Caco-2 (cell line): ENCODE measurements at places on chromosomes 1 and 21.
A peak's percentile ranks its signal among the peaks of the same experiment; 100 is the strongest.

- no peak for DNase-seq
Measured at GRCh38 chr21:45763074-45763473, 119.5 kb downstream of the PCBP3 start.

GRCh38 chr1:155680531-155680930 is 8.0 kb downstream of the YY1AP1 start:
- DNase-seq = no peak

DNA sequence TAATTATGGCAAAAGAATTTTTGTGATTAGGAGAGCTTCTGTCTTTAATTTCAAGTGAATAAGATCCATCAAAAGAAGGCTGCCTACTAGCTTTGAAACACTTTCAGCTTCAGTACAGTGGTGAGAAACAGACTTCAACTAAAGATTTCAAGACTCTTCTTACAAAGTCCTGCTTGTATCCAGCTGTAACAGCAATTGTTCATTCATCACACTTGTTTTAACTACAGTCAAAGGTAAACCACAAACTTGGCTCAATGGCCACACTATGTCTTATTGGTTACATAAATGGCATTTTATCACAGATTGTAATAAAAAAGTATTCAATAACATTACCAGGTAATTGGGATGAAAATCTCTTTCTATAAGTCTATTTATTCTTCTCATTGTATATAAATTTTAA is 59.2 kb downstream of the WARS2 start:
- no peak for DNase-seq

DNA sequence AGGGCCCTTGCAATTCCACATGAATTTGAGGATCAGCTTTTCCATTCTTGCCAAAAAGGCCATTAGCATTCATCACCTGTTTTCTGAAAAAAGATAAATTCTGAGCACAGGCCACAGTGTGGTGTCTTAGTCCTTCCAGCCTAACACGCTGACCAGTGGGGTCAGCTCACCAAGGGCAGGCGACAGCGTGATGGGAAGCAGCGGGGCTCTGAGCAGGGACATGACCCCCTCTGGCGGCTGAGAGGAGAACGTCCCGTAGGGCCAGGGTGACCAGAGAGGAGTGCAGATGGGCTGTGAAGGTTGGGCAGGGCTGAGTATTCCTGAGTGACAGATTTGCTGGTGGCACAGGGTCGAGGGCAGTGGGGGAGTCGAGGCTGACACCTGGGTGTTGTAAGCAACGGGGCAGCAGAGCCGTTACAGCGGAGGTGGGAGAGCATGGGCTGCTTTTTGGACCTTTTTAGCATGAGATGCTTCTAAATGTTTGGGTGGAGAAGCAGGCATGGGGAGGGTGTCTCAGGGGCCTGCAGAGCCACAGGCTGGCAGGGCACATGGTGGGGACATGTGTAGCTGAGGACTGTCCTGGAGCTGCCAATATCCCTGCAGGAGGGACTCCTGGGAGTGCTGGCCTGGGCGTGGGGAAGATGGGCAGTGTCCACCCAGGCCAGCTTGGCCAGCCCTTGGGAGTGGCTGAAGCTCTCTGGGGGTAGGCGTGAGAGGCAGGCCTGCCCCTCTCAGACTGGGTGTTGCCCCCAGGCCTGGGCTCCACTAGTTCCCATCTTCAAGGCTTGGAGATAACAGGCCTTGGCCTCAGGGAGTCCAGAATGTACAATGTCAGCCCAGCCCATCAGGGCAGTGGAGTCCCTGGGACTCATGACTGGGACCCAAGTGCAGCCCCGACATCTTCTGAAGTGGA is 8.6 kb upstream of the CALML6 start:
- DNase-seq = peak; percentile 89

- no peak for DNase-seq
Measured at GRCh38 chr1:159222075-159222865, 17.6 kb downstream of the ACKR1 start.

- DNase-seq = peak; percentile 54
Measured at GRCh38 chr1:115706587-115707425, 61.7 kb downstream of the CASQ2 start.

DNA sequence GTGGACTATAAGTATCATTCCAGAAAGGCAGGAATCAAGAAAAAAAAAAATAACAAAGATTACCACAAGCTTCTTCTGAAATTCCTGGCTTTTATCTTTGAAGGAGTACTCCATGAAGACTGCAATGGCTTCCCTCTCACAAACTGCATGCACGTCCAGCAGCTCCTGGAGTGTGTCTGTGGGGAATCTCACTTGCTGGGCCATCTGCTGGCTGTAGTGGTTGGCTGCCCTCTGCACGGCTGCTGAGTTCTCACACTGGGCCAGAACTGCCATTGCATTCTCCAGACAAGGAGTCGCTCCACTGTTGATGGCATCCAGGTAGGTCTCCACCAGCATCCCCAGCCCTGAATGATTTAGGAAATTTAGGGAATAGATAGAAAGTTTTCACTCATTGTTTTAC is 23.3 kb upstream of the GBP2 start:
- peak; percentile 53 for DNase-seq

DNA sequence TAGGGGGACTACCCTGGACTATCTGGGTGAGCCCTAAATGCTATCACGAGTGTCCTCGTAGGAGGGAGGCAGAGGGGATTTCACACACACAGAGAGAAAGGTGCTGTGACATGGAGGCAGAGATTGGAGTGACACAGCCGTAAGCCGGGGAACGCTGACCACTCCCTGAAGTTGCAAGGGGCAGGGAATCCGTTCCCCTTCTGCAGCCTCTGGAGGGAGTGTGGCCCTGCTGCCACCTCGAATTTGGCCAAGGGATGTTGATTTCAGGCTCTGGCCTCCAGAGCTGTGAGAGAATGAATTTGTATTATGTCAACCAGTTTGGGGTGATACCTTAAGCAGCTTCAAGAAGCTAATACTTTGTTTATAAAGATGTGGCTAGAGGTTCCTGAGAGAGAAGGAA is 137.7 kb downstream of the ACTL8 start:
- DNase-seq = no peak

- DNase-seq = peak; percentile 49
Measured at GRCh38 chr1:31937300-31938183, 626 bp downstream of the PTP4A2 start.

GRCh38 chr1:68460935-68461334 is 11.2 kb upstream of the RPE65 start:
- DNase-seq = no peak
